AG08395 (cell line): ENCODE measurements at places on chromosomes 1 and 21.
A peak's percentile ranks its signal among the peaks of the same experiment; 100 is the strongest.

- no peak for DNase-seq
Measured at GRCh38 chr1:58804853-58805565, 21.2 kb upstream of the JUN start.

GRCh38 chr1:24235921-24236788 lies 49.1 kb upstream of the IFNLR1 start:
- peak; percentile 23 for DNase-seq

GRCh38 chr1:12409681-12410080 lies 179.9 kb downstream of the VPS13D start:
- DNase-seq = no peak

- DNase-seq = no peak
Measured at GRCh38 chr1:244029124-244029523, 22.0 kb upstream of the ZBTB18 start.

DNA sequence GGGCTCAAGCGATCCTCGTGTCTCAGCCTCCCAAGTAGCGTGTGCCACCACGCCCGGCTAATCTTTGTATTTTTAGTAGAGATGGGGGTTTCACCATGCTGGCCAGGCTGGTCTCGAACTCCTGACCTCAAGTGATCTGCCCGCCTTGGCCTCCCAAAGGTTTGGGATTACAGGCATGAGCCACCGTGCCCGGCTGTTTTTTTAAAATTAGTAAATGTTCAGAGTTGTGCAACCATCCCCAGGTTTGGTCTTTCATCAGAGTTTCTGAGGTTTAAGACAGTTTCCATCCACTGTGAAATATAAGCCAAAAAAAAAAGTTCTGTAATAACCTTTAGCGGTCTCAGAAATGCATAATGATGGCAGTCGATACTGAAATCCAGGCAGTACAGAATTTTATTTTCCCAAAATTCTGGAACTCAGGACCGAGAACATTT lies 550 bp upstream of the SYT11 start:
- DNase-seq = peak; percentile 8

GRCh38 chr1:53025034-53025768 lies 36.8 kb upstream of the PODN start:
- peak; percentile 76 for DNase-seq

- DNase-seq = no peak
Measured at GRCh38 chr1:182651339-182651724, 33.1 kb downstream of the RGS8 start.

DNA sequence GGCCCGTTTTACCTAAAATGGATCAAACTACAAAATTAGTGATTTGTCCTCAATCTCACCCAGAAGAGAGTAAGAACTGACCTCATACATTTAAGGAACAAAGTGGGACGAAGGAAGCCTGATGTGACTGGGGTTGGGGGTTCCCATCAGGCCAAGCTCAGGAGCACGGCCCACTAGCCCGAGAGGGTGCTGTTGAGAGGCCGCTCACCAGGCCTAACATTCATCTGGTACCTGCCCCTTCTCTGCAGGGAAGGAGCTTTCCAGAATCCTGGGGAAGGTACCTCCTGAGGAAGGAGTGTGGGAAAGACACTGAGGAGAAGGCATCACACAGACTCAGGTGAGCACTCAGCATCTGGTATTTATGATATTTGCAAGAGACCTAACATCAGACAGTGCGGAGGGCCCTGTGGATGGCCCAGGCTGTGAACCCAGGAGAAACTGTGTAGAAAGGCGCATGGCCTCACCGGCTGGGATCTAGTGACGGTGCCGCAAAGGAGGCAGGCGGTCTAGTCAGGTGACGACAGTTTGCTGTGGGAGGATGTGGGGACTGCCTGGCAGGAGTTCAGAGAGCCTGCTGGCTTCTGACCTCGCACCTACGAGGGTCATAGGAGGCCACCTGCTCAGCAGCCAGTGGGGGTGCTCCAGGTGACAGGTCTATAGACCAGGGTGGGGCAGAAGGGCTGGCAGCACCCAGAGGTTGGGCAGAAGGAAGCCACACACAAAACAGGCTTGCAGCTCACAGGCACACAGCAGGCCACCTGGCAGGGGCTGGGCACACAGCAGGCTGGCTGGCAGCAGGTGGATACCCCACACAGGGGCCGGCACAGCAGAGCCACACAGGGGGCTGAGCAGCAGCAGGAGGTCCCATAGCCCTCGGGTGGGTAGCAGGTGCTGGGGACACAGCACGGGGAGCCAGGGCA lies 543 bp downstream of the KRTAP12-4 start:
- no peak for DNase-seq

DNA sequence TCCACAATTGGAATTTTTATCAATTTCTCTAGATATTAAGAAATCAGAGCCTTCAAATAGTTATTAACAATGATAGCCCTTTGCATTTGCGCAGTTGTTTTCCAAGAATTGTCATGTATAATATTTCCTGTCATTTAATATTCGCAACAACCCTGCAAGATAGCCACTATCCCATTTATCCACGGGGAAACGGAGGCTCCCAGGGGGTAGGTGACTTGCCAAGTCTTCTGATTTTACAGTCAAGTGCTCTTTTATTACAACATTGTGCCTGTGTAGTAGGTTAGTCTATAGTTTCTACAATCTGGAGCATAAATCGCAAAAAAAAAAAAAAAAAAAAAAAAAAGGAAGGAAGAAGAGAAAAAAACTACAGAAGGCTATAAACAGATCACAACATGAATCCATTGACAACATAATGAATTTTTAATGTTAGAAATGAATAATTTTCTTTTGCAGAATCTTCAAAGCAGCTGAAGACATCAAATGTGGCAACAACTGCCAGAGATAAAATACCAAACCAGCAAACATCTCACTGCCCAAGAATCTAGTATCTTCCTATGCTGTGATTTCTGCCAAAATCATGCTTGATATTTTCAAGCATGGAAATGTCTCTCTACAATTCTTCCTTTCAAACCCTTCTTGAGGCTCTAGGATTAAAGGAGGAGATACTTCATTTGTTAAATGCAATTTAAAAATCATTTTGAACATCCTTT lies 125.5 kb downstream of the PTPN14 start:
- no peak for DNase-seq

- DNase-seq = peak; percentile 78
Measured at GRCh38 chr1:160046494-160047110, 14.8 kb upstream of the PIGM start.

DNA sequence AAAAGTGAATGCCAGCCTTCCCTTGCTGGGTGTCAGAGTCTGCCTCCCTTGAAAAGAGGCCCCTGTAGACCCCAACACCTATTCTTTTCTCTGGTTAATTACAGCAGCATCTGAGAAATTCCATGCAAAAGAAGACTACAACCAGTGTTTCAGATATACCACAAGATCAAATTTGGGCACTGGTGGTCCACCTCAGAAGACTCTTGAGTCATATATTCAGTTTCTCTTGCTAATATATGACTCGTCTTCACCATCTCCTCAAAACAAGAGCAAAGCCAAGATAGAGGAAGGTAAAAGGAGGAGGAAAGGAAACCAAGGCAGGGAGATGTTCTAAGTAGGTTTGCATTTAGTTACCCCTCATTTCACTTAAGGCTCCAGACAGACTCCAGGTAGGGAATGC lies 259.9 kb downstream of the ZNF648 start:
- no peak for DNase-seq

GRCh38 chr1:89804642-89805237 lies 16.1 kb upstream of the LRRC8D start:
- peak; percentile 86 for DNase-seq

DNA sequence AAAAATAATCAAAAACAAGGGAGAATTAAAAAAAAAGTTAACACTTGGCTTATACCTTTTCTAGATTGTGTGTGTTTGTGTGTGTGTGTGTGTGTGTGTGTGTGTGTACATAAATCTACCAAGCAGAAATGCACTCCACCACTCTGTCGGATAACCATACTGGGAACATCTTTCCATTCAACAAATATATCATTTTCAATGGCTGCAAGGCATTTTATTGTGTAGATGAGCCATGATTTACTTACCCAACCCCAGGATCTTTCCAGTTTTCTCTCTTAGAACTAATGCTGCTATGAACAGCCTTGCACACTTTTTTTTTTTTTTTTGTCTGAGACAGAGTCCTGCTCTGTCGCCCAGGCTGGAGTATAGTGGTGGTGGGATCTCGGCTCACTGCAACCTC lies 25.8 kb downstream of the LRRC38 start:
- DNase-seq = no peak
